ENCODE measurements at places on chromosomes 4 and X.

- no peak for DNase-seq
Observed at GRCh38 chr4:86640469-86640868, 46.4 kb downstream of the PTPN13 start.

DNA sequence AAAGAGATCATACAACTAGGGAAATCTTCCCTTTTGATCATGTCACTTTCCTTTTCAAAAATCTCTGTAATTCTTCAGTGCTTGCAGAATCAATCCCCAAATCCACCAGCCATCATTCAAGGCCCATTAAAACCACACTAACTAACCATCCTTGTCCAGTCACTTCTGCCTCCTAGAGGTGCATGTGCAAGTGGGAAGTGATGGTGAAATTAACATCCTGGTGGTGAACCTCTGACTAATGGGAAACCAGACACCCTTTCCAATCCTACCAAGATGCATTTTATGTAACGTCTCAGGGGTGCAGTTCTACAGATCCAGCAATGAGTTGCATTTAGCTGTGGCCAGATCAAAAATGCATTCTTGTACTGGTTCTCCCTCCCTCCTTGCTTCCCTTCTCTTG, 341.8 kb downstream of the RAPGEF2 start:
- no peak for DNase-seq

GRCh38 chr4:87035881-87036509, 101.2 kb downstream of the AFF1 start:
- no peak for DNase-seq

DNA sequence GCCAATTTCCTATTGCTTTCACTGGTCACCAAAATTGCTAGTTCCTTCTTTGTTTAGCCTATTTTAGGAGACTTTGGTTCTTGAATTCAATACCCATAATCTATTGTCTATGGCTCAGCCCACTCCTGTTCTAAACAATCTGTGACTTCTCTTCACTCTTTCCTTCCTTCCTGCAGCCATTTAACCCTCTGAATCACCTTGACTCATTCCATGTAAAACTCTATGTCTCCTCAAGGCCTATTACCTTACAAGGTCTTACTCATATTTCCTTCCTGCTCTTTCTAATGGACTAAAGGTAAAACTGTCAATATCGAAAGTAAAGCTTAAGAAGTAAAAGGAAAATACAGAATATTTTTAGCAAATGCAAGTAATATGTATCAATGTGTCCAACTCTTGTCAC, 301.6 kb downstream of the ARHGAP24 start:
- no peak for DNase-seq

GRCh38 chrX:37815366-37815765, 32.0 kb downstream of the DYNLT3 start:
- DNase-seq: no peak

GRCh38 chr4:105683038-105683437, 25.5 kb downstream of the INTS12 start:
- no peak for DNase-seq
